ENCODE measurements at places on chromosomes 12 and 14.

DNA sequence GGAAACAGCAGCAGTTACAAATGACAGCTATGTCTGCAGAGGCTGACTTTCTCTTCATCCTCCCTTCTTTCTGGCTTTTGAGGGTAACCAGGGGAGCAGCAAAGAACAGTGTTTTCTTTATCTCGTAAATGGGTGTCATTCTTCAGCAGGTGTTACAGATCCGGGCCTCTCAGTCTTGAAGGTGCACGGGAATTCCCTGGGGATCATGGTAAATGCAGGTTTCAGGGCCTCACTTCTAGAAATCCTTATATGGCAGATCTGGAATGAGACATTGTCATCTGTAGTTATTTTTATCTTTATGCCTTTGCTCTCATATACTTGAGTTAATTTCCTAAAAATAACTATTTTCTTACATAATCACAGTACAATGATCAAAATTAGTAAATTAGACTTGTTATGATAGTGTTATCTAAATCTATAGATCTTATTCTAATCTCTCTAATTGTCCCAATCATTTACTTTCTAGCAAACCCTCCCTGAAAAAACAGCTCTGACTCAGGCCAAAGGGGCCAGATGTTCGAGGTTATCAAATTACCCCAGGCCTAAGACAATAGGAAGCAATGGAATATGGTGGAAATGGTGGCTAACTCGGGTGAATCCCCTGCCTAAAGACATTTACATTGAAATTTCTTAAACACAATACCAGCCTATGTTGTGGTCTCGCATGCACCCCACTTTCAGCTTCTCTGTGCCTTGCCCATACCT is 145.0 kb downstream of the CAND1 start:
- no peak for DNase-seq

GRCh38 chr14:104655128-104655848 is 34.1 kb upstream of the INF2 start:
- no peak for DNase-seq

DNA sequence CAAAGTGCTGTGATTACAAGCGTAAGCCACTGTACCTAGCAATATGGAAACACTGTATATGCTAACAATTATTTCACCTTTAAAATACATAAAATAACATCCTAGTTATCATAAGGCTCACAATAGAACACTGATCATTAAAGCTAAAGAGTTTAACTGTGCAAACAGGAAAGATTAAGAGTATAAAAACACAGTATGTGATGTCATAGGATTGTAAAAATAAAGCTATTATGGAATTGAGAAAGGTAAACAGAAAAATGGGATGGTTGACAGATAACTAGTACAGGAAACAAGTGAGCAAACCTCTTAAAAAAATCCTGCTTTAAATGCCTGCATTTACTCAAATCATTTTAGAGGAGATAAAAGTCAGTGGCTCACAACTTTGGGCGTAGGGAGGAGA is 10.8 kb upstream of the IPO8 start:
- DNase-seq, result no peak

- no peak for DNase-seq
These were observed 8.2 kb downstream of the ULK1 start for GRCh38 chr12:131902332-131903241.

- DNase-seq, result no peak
These were observed 8.2 kb downstream of the ZFC3H1 start for GRCh38 chr12:71655495-71655894.

- DNase-seq, result no peak
These were observed 50.6 kb downstream of the DRAM1 start for GRCh38 chr12:101927999-101928398.

- DNase-seq, result no peak
These were observed 398.8 kb upstream of the RGS6 start for GRCh38 chr14:71533390-71533789.

- DNase-seq, result no peak
These were observed 718.1 kb downstream of the DIO2 start for GRCh38 chr14:79493081-79493645.

- DNase-seq, result no peak
These were observed 37.0 kb upstream of the TMEM263 start for GRCh38 chr12:106918746-106919145.

DNA sequence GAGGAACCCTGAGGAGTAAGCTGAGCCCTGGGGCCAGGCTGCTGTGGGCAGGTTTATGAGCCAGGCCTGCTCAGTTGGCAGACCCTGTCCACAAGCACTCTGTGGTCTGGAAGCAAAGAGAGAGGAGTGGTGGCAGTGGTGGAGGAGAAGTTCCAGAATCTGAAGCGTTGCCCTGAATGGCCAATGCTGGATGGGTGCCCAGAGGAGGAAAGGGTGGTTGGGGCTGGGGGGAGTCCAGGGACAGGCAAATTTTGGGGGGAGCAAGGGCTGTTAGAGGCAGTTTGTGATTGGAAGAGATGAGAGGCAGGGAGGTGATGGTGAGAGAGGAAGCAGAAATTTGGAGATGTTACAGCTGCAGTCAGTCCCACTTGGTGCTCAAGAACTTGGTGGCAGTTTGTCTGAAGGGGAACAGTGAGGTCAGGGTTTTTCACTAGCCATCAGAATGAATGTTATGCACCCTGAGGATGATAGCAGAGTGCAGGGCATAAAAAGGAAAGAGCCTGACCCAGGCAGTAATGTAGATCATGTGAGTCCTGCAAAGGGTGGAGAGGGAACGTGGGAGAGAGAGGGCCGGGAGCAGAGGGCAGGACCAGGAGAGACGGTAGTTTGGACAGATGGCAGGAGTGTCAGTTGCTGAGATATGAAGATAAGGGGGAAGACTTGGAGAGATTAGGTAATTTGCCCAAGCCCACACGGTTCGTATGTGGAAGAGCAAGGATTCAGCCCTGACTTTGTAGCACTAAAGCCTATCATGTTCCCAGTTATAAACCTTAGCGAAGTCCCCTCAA is 51.2 kb downstream of the GALNT8 start:
- DNase-seq, result no peak

- no peak for DNase-seq
These were observed 79.7 kb upstream of the RAP1B start for GRCh38 chr12:68530965-68531364.

GRCh38 chr12:22578328-22578727 is 34.0 kb upstream of the C2CD5 start:
- no peak for DNase-seq

Data from stimulated activated CD4-positive, alpha-beta T cell treated with anti-CD3 and anti-CD28 coated beads, Interleukin-2, amount 100 ng/mL, for 4 hours (primary cell).